ENCODE measurements at places on chromosomes 5 and 9.

- no peak for DNase-seq
Measured at GRCh38 chr5:72587661-72588308, 80.6 kb upstream of the ZNF366 start.

DNA sequence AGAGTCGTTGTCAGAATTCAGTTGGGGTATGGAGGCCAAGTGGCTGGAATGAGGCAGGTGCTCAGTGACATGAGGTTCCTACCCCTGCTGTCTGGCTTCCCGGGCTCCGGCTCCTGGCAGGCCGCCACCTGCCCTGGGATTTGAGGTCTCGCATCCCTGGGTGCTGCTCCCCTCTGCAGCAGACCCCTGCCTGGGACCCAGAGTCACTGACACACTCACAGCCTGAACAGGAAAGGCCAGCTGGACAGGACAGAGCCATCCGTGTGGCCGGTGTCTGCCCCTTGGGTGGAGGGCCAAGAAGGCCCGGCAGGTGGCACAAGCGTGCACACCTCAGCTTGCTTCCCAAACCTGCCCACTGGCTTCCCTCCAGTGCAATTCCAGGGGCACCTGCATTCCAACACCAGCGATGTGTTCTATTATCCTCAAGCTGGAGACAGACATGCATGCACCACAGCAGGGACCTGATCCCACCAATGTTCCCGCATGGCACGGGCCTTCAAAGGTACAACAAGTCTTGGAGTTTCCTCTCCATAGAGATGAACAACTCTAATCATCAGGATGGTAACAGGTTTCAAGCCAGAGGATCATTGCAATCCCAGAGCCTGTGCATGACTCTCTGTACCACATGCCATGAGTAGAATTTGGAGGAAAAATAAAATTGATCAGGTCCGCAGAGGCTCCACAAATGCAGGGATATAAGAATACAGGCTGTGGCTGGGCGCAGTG is 45.6 kb upstream of the RNF130 start:
- DNase-seq = no peak

- DNase-seq = no peak
Measured at GRCh38 chr5:97967292-97967691, 784.2 kb upstream of the RIOK2 start.

DNA sequence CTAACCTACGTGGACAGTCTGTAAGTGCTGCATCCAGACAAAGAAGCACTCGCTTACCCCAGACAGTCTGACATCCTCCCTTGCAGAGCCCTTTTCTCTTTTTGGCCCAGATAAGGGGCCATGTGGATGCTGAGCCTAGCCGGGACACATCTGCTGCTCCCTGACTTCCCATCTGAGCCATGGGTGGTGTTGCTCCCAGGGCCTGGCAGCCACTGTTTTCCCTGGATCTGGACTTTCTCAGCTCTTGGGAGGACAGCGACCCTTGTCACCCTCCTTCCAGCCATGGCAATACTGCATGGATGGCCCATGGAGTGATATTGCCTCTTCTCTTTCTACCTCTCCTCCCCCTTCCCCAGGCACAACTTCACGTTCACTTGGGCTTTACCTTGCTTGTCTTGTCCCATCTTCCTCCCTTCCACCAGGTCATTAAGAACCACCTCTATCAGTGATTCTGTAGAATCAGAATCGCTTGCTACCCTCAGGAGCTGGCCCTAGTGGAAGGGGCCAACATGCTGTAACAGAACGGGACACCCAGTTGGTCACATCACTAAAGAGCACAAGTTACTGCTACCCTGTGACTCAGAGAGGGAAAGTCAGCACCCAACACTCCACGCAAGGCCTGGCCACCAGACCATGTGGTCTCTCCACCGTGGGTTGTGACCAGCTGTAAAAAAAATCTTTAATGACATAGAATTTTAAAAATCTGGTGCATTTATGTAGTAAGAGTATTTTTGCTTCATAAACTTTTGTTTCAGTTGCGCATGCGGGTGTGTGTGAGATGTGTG is 4.4 kb downstream of the NEURL1B start:
- DNase-seq = no peak
